ENCODE measurements at places on chromosomes 2 and 18.
A peak's percentile ranks its signal among the peaks of the same experiment; 100 is the strongest.

GRCh38 chr2:5111581-5111980, 580.6 kb upstream of the SOX11 start:
- no peak for DNase-seq

GRCh38 chr2:58475756-58476155, 234.6 kb upstream of the FANCL start:
- DNase-seq: no peak

GRCh38 chr2:165203689-165204559, at the start of gene SCN3A:
SCN3A (minus strand) TSS chr2:165204050; CDS start chr2:165176394, 27,656 bp downstream.
- peak; percentile 48 for DNase-seq

- DNase-seq: peak; percentile 46
Observed at GRCh38 chr2:100744589-100744988, 75.3 kb upstream of the NPAS2 start.

- no peak for DNase-seq
Observed at GRCh38 chr2:179825494-179825893, 35.9 kb downstream of the ZNF385B start.

DNA sequence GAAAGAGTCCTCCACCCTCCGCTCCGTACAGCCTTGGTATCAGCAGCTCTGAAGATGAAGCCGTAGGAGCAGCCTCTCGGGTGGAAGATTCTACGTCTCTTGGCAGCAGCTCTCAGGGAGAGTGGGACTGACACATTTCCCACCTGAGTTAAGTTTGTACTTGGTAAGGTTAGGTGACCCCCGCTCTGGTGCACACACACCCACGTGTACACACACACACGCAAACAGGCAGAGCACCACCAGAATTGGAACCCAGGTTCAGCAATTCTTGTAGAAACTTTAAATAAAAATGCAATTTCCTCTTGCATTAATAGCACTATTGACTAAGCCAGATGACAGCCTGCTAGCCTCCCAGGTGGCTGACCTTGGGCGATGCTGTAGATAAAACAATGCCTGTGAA, 111.5 kb downstream of the MBP start:
- no peak for DNase-seq

DNA sequence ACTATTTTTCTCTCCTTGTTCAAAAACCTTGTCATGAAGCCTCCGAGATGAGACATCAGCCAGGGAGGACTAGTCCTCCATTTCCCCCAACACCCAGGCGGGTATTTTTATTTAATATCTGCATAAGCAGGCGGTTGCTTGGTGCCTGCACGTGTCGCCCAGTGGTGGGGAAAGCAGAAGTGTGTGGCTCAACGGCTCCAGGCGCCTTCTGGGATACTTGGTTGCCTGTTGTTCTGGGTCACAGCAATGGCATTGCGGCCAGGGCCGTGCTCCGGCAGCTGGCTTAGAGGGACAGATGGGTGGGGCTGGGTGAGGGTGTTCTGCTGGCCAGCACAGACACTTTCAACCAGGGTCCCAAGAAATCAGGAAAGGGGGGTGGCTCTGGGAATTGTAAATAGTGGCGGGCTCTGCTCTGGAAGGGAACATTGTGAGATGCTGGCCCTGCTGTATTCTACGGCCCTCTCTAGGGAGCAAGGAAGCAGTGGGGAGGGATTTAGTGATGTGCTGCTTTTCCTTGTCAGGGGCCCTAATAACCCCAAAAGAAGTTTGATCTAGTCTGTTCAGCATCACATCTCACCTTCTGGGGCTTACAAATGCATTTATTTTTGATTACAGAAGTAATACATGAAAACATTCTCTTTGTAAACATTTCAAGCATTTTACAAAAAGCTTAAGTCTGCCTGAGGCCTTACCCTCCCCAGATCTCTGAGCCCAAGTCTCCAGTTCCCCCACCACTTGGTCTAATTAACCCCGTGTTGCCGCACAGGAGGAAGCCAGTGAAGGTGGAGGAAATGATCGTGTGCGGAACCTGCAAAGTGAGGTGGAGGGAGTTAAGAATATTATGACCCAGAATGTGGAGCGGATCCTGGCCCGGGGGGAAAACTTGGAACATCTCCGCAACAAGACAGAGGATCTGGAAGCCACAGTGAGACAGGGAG, 1.1 kb downstream of the VAMP8 start:
- DNase-seq: no peak

- DNase-seq: no peak
Observed at GRCh38 chr2:37224063-37224462, 7.3 kb downstream of the CEBPZ start.

- no peak for DNase-seq
Observed at GRCh38 chr18:74457725-74458421, 765 bp upstream of the DIPK1C start.

GRCh38 chr2:70133491-70134322, 46.4 kb downstream of the PCBP1 start:
- no peak for DNase-seq

DNA sequence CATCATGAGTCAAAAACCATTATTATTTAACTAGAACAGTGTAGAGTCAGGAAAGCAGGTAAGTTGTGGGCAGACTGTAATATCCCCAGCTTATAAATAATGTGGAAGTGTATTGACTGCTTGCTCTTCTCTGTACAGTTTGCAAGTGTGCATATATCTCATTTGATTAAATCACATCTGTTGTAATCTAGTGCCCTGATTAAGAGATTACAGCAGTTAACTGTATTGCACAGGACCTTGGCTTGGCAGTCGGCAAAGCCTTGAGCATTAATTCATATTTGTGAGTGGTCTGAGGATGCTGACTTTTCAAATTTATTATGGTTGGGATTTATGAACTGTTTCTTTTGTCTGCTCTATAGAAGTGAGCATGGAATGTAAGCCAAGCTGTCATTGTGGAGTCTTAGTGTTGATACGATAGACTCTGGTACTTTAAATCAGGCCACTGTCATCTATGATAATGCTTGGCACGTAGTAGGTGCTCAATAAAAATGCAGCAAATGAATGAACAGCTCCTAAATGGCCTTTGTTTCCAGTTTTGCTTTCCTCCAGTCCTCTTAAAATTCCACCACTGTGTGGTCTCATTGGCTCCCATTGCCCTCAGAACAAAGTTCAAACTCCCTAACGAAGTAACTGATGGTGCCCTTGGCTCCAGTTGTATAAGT, 48.3 kb downstream of the RAB31 start:
- DNase-seq: no peak

DNA sequence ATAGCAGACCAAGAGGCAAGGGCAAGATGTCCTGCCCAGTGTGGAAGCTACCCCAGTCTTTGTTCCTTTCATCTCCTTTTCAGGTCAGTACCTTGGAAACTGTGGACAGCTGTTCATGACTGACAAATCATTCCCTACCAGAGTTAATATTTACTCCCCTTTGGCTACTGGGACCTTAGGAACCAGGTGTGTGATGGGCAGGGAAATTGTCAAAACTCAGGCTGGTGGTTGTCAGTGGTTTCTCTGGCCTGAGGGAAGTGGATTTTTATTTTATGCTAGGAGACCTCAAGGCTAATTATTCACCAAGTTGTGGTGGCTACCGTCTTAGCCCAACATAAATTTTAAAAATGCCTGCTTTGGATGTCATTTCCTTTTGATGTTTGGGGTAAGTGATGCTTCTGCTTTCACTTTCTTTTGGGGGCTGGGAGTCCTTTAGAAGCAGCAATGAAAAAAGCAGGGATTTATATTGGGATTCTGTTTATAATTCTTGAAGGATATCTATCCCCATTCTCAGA, 119.3 kb downstream of the SETBP1 start:
- no peak for DNase-seq

GRCh38 chr2:201980389-201980821, 53.2 kb upstream of the FZD7 start:
- DNase-seq: no peak

DNA sequence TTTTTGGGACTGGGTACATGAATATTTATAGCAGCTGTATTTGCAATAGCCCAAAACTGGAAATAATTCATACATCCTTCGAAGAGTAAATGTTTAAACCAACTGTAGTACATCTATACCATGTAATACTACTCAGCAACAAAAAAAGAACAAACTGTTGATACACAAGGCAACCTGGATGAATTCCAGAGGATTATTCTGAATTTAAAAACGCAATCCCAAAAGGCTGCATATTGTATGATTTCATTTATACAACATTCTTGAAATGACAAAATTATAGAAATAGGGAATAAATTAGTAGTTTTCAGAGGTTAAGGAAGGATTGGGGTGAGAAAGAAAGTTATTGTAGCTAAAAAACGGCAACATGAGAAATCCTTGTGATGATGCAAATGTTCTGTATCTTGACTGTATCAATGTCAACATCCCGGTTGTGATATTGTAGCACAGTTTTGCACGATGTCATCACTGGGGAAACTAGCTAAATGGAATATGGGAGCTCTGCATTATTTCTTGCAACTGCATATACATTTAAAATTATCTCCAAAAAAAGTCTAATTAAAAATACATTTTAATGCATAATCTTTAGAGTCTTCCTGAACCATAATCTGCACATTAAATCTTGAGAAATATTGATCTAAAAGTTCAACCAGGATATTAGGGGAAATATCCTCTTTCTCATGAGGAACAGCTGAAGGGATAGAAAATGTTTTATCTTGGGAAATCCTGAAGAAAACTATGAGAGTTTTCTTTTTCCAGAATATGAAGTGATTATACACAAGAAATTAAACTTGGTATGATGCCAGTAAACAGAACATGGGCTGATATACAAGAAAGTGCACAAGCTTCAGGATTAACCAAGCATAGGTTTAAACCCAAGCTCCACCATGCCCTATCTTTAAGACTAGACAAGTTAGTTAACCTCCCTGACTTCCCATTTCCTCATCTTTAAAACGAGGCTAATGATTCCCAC, 21.9 kb downstream of the EVA1A start:
- DNase-seq: no peak

DNA sequence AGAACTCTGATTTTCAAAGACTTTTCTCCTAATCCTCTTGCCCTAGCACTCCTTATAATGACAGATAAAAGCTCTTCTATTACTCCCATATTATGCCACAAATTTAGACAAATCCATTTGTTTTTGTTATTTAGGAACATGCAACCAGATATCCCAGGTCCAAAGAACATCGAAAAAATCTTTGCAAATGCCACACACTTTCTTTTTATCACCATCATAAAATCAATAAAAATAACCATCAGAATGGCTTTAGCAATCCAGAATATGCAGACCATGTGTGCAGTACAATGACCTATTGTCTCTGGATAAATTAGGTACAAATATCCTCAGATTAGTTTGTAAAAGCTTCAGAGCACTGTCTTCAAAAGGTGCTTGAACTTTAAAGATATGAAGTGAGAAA, 376.2 kb upstream of the TCF4 start:
- DNase-seq: no peak

- DNase-seq: no peak
Observed at GRCh38 chr2:127228102-127228501, 8.0 kb upstream of the CYP27C1 start.

DNA sequence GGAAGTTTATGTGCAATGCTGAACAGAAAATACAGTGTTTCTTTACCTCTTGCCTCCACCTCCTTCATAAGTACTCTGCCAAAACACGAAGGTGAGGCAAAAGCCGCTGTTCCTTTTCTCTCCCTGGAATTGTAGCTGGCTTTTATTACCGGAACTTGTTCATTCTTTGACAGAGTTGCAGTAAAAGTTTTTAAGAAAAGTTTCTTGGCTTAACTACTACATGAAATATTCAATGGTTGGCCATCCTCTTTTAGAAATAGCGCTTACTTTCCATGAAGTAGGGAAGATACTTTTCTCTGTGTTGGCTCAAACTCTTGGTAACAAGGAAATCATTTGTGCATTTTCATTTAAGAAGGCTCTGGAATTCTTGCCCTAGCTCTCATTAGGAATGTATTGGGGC, 950.7 kb upstream of the FANCL start:
- DNase-seq: no peak

DNA sequence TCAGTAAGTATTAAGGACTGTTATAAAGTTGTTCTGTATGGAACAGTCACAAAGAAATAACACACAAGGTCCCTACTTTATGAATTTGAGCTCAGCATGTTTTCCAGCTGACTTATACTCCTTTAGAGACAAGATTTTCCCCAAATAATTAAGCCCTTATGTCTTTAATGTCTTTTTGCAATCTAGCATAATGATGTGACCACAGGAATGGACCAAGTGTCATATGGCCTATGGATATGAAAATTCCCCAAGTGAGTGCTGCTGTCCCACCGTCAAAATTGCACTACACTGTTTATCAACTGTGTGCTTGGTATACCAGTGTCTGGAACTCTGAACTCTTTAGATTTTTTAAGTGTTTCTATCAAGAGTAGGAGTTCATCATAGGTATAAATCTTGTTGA, 369.6 kb downstream of the PID1 start:
- no peak for DNase-seq

DNA sequence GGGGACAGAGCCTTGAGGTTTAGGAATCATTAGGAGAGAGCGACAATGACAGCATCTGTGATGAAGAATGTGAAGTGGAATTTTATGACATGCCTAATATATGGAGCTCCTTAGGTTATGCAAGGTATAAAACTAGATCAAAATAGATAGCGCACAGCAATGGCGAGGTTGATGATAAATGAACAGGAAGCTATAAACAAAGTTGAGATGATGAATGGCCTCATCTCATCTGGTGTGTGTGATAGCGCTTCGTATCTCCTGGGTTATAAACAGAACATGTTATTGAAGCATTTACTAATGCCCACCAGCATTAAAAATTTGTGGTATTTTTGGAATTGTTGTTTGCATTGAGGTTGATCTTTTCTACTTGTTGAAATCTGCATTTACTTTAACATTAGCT, 231.5 kb downstream of the LTBP1 start:
- no peak for DNase-seq

- no peak for DNase-seq
Observed at GRCh38 chr2:16152071-16152927, 211.9 kb downstream of the MYCN start.

DNA sequence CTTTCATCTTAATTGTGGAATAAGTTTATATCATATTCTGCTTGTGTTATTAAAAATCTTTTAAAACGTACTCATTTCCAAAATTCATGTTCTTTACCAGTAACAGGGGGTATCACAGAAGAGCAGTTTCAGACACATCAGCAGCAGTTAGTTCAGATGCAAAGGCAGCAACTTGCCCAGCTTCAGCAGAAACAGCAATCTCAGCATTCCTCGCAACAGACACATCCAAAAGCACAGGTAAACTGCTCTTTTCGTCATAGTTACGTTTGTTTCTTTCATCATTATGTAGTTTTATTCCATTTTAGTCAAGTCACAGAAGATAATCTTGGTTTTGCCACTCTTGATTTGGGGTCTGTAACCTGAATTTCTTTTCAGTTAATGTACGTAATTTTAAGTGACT, 93.5 kb upstream of the KIF5C start:
- no peak for DNase-seq
